ENCODE measurements at places on chromosomes 7 and 10.

- DNase-seq: no peak
Observed at GRCh38 chr10:124614003-124614659, 130.0 kb downstream of the FAM53B start.

- DNase-seq: no peak
Observed at GRCh38 chr10:103543617-103544525, 50.4 kb downstream of the NEURL1 start.

DNA sequence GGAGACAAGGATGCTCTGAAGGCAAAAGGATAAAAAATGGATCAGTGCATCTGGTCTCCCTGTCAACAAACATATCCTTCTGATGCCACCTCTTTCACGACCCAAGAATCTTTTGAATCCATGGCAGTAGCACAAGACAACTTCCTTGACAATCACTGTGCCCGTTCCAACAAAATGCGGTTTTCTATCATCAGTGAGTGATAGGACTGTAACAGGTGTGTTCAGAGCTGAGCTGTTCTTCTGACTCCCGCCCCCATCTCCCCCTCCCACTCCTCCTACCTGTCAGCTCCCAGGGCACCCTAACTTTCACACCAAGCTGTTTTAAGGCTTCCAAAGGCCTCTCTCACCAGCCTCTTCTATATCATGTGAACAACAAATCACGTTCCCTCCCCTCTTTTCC, 74.8 kb downstream of the PARD3 start:
- DNase-seq: no peak

DNA sequence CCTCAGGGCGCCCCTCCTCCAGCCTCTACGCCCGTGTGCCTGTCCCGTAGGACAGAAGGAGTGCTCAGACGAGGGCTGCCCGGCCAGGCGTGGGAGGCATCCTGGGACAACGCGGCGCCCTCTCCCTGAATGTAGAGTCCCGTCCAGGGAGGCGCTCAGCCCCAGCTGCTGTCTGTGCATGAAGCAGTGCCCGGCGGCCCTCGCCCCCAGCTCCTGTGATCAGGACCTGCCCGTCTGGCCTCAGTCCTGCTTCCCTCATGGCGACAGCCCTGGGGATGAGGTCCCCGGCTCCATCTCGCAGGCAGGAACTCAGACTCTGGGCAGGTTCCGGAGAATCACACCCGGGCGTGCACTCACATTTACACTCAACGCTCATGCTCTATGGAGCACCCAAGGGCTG, 24.9 kb upstream of the UTF1 start:
- no peak for DNase-seq

DNA sequence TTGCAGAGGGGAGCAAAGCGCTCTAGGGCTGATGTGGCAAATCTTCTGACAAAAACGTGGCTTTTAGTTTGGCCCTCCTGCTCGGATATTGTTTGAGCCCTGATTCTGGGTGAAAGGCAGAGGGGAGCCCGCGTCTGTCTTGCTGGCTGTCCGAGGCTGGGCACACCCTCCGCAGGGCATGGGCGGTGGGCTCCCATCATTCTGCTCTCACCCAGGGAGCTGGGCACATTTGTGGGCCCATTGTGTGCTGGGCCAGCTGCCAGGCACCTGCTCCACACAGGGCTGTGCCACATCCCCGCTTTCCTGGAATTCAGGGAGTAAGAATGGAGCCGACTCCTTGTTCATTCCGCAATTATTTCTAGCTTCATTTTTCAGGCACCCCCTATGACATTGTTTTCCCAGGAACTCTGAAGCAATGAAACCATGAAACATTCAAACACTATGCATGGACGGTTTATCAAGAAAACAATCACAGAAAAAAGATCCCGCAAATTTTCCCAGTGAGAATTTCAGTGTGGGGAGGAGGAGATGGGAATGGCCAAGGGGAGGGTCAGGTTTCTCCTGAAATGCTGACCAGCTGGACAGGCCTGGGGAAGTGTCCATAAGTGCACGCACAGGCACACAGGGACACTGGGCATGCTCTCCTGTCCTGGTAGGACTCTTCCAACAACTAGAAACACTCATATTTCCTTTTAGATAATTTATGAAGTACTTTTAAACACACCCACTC, 341.1 kb downstream of the CXCL12 start:
- no peak for DNase-seq

- no peak for DNase-seq
Observed at GRCh38 chr10:112247791-112248190, 35.4 kb upstream of the TECTB start.

DNA sequence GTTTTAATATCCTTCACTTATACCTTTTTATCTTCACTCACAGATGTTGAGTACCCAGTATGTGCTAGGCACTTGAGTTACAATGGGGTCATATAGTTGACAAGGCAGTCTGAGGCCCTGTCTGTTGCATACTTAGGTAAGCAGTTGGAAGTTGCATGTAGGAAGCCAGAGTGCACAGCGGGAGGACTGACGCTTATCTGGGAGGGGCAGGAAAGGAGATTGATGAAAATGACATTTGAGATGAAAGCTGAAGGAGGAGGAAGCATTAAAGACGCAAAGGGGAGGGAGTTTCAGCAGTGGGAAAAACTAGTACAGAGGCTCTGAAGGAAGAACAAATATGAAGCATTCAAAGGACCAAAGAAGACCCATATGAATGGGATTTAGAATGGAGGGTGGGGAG, 266.2 kb downstream of the HTR7 start:
- DNase-seq: no peak

DNA sequence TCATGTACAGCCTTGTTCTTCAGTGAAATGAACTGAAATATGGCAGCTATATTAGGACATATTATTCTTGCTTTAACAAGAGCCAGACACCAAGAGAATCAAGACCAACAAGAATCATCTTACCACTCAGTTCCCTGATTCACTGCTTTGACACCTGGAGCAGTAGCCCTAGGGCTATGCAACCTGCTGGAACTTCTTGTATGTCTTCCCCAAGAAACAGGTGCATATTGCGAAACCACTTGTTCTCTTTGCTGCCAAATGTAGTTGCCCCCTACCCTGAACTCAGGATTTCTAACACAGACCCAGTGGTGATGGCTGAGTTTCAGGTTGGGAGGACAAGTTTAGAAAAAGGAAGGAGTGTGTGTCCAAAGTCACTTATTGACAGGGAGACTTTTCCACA, 46.1 kb downstream of the WIPF3 start:
- DNase-seq: no peak

DNA sequence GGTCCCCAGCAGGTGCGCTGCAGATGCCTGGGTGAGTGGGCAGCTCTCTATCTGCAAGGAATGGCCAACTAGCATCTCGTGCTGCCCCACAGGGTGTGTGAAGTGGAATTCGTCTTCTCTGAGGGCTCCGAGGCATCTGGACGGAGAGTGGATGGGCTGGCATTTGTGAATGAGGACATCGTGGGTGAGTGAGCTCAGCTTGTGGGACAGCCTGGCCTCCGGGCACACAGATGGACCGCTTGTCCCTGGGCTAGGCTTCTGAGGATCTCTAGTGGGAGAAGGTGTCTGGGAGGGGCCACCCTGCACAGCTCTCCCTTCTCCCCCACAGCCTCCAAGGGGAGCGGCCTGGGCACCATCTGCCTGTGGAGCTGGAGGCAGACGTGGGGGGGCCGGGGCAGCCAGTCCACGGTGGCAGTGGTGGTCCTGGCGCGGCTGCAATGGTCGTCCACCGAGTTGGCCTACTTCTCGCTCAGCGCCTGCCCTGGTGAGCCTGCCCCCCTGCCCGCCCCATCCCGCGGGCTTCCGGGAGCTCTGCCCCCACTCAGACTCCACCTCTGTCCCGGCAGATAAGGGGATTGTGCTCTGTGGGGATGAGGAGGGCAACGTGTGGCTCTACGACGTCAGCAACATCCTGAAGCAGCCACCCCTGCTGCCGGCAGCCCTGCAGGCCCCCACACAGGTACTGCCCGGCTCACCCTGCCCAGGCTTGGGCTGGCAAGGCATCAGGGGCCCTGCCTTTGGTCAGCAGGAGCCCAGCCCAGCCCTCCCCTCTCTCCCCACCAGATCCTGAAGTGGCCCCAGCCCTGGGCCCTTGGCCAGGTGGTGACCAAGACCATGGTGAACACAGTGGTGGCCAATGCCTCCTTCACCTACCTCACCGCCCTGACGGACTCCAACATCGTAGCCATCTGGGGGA, 6.3 kb downstream of the POLR2J start:
- no peak for DNase-seq

GRCh38 chr10:58016614-58017013, 251.1 kb downstream of the IPMK start:
- DNase-seq: no peak
